ENCODE measurements at places on chromosomes 5 and 9.

DNA sequence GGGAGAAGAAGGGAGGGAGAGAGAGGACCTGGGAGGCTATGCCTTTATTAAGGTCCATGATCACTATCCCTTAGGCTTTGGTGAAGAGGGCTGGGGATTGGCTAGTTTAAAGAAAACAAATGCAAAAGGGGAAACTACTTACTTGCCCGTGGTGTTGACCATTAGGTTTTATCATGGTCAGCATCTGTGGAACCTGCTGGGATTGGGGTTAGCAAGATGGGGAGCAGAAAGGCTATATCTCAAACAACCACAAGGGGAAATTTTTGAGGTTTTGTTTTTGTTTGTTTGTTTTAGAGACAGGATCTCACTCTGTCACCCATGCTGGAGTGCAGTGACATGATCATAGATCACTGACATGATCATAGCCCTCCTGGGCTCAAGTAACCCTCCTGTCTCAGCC, 9.0 kb upstream of the RAD23B start:
- DNase-seq, result no peak

DNA sequence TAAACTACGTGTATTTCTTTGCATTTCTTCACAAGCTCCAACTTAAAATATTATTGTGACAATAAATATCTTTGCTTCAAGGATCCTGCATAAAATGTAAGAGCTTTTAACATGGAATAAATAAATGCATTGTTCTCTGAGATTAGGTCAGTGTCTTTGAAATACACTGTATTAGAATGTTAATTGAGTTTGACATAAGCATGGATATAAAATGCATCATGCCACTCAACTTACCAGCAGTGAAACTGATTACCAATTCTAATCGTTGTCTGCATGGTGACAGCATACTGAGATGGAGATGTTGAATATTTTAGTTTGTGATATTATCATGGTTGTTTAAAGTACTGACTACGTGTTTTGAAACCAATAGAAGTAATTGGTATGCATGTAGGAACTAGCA, 555.3 kb upstream of the ZNF608 start:
- DNase-seq, result no peak

DNA sequence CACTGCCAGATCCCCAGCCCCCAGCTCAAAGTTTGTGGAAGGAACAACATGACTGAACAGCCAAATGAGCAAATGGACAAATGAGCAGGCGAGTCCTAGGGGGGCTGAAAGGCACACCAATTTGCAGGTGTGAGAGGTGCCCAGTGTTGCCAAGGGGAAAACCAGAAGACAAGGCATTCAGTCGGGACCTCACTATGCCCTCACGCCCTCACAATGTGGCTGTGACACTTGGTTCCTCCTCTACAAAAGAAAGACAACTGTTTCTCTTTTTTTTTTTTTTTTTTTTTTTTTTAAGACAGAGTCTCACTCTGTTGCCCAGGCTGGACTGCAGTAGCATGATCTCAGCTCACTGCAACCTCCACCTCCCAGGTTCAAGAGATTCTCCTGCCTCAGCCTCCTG, 28.0 kb downstream of the TNIP1 start:
- DNase-seq, result no peak

- no peak for DNase-seq
Measured at GRCh38 chr5:157212307-157212706, 31.7 kb downstream of the ITK start.

- DNase-seq, result no peak
Measured at GRCh38 chr9:105330201-105330600, 85.8 kb downstream of the SLC44A1 start.

DNA sequence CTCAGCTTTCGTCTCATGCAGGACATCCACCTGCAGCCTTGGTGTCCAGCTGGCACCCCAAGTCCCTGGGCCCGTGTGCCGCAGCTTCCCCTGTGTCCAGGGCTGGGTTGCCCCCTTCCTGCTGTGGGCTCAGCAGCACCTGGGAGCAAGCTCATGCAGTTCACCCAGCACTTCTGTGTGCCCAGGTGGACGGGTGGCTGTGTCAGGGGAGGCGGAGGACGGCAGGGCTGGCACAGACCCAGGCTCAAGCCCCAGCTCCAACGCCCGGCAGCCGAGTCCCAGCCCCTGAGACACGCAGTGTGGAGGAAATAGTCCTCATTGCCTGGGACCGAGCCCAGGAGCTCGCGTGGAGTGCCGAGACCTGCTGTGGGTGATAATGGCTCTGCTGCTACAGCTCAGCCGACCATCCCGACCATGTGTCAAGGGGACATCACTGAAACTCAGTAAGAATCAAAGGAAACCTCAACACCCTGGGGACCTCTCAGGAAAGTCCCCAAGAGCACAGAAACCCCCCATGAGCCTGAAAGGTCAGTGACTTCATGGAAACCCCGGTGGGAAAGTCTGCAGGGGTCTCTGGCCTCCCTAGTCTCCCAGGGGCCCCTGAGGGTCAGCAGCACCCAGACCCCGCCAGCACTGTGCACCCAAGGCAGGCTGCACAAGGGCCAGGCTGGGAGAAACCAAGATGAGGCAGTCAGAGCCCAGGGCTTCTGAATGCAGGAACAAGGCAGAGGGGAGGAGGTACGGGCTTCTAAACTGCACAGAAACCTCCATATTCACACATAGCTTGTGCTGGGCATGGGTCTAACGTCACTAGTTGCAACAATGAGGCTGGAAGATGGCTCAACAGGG, 38.8 kb downstream of the LPCAT1 start:
- DNase-seq, result no peak

GRCh38 chr5:458547-459353, 15.8 kb downstream of the EXOC3 start:
- peak; percentile 13 for DNase-seq

DNA sequence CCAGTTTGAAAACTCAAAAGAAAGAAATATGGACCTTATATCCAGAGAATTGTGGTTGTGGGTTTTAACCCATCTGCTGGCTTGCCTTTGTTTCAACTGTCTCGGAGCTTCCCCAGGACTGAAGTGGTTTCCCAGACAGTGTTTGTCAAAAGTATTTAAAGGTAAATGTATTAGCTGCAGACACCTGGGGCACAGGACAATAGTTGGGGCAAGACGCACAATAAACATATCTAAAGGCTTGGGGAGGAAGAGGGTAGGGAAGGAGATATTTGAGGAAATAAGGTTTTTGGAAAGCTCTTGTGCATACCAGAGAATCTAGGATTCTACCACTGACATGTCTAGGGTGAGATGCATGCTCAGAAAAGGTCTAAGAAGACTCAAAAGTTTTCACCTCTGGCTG, 99.0 kb downstream of the ADAMTS2 start:
- DNase-seq, result no peak

- no peak for DNase-seq
Measured at GRCh38 chr5:4137781-4138180, 542.1 kb downstream of the IRX1 start.

DNA sequence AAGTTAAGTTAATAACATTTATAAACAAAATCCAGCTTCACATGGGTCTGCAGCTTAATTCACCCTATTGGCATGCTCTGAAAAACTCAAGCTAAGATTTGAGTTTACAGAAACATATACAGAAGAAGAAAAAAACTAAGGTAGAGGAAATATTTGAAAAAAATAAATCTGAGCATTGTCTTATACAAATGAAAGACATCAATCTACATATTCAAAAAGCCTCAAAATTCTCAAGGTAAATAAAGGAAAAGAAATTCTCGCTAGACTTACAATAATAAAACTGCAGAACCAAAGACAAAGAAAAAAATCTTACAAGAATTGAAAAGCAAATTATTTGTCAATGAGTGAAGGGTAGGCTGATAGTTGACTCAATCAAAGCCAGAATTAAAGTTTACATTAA, 493.4 kb downstream of the CETN3 start:
- DNase-seq, result no peak

GRCh38 chr5:75243100-75243499, 6.4 kb upstream of the ANKRD31 start:
- DNase-seq, result no peak

- no peak for DNase-seq
Measured at GRCh38 chr9:137218754-137219271, 3.2 kb downstream of the RNF208 start.

DNA sequence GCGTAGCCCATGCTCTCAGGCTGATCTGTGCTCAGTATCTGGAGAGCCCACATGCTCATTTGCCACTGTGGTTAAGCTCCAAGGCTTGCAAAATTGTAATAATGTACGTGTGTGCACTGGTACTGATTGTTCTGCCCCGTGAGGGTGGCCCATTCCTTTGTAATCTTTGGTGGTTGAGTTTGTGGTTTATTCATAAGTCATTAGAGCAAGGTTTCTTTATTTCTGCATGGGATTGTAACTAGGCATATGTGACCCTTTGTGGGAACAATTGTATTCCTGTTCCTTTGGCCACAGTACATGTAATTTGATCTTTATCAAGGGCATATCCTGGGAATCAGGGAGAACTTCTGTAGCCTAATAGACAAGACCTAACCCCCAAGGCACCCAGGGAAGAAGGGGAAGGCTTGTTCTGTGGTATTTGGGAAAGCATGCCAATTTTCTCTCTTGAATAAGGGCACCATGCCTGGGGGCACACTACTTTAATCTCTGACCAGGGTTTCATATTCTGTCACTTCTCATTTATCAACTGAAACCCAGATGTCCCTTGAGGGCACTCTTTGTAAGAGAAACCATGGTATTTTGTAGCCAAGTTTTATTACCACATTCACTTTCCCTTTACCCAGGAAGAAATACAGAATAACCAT, 74.6 kb downstream of the NPR3 start:
- no peak for DNase-seq

GRCh38 chr9:125609744-125610143, 97.3 kb downstream of the MAPKAP1 start:
- no peak for DNase-seq

DNA sequence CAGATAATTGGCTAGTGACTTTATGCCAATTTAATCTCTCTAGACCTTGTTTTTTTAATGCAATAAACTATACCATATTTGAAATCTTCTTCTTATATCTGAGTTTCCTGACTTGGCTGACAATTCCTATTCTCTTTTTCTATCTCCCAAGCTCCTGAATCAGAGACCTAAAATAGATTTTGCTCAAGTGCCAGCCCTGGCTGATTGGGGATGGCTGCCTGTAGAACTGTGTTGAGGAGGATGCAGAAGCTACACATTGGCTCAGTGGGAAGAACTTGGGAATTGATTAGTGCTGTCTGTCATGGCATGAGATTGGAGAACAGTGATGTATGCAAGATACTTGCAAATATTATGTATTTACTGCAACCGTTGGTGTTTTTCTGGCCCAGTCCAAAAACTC, 132.8 kb downstream of the INSYN2B start:
- no peak for DNase-seq

DNA sequence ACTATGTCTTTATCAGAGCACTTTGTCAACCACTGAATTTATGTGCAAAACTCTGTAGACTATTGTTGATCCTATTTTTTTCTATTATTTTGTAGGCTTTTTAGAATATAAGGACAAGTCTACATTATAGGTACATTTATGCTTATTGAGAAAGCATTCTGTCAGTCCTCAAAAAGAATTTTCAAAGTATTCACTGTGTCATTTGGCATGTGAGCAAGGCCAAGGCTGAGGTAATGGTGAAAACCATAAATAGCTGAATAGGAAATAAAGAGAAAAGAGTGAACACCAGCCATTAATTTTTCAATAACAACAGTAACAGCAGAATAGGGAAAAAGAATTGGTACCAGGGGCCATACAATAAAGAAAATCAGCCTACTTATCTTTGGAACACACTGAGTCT, 21.0 kb downstream of the SKIC3 start:
- DNase-seq, result no peak

DNA sequence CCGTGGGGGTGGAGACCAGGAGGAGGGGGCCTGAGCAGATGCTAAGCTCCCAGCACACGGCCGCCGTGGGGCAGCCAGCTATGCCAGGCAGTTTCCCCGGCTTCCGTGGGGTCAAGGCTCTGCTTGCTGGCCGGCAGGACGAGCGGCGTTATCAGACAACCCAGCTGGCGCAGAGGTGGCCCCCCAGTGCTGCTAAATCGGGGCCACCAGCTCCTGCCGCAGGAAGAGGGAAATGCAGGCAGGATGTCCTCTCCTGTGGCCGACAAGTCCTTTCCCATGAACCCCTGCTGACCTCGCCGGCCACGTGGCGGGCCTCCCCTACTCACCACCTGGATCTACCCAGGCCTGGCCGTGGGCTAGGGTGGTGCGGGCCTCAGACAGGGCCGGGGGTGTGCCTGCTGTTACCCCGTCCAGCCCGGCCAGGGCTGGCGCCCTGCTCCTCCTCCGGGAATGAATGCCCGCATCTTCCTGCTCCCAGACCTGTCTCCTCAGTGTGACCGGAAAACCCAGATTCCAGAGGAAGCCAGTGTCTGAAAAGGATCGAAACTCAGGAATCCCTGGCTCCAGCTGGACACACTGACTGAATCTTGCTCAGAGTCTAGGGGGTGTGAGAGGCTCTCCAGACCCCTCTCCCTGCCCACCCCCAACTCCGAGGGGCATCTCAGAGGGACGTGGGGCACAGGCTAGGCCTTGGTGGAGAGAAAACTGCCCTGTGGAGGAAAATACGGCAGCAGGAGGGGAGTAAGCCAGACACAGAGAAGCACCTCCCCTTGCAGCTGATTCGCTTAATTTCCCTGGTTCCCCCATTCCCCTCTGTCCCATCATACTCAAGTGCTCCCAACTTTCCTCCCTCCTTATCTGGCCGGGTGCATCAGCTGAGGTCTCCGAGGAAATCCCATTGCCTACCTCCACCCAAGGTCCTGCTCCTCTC, 3.9 kb downstream of the FLT4 start:
- no peak for DNase-seq

- no peak for DNase-seq
Measured at GRCh38 chr9:78928625-78929405, 631.9 kb downstream of the PSAT1 start.

DNA sequence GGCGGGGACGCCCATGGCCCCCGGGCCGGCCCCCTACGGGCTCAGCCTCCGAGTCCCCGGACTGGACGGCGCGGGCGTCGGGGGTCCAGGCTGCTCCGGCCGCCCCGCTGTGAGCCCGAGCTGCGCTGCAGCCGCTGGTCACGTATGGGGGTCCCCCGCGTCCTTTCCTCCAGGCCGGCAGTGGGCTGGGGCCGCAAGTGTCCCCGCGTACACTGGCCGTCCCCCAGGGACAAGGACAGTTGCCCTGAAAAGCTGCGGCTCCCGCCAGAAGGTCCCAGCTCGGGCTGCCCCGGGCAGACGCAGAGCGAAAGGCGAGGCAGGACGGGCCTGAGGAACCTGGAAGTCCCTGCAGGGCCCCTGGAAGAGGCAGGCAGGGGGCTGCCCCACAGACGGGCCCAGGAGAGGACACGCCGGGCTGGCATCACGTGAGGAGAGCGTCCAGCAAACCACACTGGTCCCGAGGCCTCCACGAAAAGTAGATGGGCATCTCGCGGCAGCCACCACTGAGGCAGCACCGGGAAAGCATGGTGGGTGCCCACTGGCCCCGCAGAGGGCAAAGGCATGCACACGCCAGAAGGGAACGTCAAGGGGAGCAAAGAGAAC, 3.3 kb upstream of the NKD2 start:
- DNase-seq, result peak; percentile 18

- no peak for DNase-seq
Measured at GRCh38 chr9:108386859-108387384, 468.9 kb downstream of the ACTL7B start.
